ENCODE measurements at places on chromosomes 4 and X. TPM values are rescaled to one million over a fixed set of nuclear protein-coding genes. Genes with fewer than 3 reads are reported as not detected.
A peak's percentile ranks its signal among the peaks of the same experiment; 100 is the strongest.

DNA sequence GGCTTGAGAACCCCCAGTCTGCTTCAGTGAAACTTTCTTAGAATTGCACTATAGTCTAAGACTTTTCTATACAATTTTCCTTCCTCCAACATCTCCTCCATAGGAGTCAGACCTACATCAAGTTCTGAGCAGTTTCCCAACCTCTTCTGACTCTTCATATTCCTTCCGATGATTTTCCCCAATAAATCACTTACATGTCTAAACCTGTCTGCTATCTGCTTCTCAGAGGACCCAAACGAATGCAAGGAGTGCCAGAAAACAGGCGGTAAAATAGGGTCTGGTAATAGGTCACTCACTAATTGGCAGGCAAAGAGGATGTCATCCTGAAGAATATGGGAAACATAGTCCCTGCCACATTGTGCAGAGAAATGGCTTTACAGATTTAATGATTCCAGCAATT lies 153.9 kb downstream of the PCDH18 start:
- DNase-seq = peak; percentile 44

GRCh38 chrX:111830571-111830970 lies 45.4 kb upstream of the TRPC5OS start:
- no peak for DNase-seq

- DNase-seq = no peak
Measured at GRCh38 chrX:18406531-18407266, 18.7 kb upstream of the CDKL5 start.

DNA sequence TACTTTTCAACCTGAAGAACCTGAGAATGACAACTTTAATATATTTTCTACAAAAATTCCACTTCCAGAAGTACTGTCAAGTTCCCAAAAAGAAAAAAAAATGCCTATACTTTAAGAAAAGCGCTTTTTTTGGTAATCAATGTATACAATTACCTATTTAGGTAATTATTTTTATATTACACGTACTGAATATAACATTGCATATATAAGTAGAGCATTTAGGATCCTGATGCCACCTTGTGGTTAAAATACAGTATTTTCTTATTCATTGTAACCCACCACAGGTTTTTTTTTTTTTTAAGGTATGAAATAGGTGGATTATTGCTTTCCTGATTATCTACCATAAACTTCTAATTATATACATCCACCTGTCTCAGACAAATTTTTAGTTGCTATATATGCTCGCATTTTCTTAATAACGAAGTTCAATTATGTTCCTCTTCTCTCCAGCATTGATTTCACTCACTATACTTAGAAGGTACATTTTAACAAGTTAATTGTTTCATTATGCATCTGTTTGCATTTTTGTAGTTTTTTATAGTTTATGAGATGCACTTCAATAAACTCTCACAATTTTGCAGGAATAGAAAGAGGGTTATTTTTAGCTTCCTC lies 5.2 kb downstream of the MAP9 start:
- peak; percentile 47 for DNase-seq

- DNase-seq = no peak
Measured at GRCh38 chrX:41475191-41475590, 28.0 kb downstream of the NYX start.

DNA sequence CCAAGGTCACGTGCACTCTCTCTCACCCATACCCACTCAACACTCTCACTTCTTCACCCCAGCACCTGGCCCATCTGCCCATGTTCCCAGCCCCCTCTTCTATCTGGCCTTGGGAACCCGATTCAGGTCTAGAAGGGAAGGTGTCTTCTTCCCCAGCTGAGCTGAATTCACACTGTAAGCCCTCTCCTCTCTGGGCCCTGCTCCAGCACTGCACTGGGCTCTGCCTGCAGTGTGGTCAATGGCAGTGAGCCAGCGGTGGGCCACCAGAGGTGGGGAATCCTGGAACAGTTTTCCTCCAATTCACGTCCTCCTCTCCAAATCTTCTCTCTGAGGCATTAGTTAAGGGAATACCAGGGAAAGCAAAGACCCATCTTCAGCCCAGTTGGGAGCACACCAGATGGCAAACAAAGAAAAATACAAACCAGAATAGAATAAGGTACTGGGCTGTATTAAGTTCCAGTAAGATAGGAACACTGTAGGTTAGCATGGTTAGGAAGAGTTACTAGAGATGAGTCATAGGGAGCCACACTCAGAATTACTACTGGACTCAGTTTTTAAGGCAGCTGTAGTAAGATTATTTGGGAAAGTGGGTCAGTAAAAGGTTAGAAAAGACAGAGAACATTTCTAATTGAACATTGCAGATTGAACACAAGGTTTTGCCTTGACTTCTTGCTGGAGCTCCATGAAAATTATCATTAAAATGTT lies 5.0 kb downstream of the AWAT2 start:
- peak; percentile 32 for DNase-seq

GRCh38 chr4:168995537-168996295 lies 14.3 kb downstream of the CBR4 start:
- peak; percentile 29 for DNase-seq

Gene RAB33A
- total RNA-seq = 0.13 TPM

Gene TREX2
- total RNA-seq = 5.5 TPM

Gene SMIM10L2A
- total RNA-seq = 3.8 TPM

Gene CYTL1
- not detected for total RNA-seq

Gene THAP9
- 2.9 TPM for total RNA-seq

Gene TRIM2
- total RNA-seq = 23.4 TPM

All from bronchial epithelial cell (primary cell).